Panc1 (cell line): ENCODE measurements at places on chromosomes 7 and 10. TPM values are rescaled to one million over a fixed set of nuclear protein-coding genes. Genes with fewer than 3 reads are reported as not detected.

GRCh38 chr10:69831231-69831855 is 29.6 kb downstream of the COL13A1 start:
- H3K4me3 ChIP-seq: no peak overlapping the region
- no peak for DNase-seq
- H3K4me1 ChIP-seq: no peaks in the 10 kb centered on the region
- no peaks in the 10 kb centered on the region for H3K27me3 ChIP-seq
- H3K36me3 ChIP-seq: no peaks in the 10 kb centered on the region

GRCh38 chr7:55539380-55539779 is 32.9 kb downstream of the VOPP1 start:
- H3K27ac ChIP-seq: no peak overlapping the region
- no peak for DNase-seq
- H3K4me1 ChIP-seq: peaks cover 15% of the 10 kb centered on the region
- no peaks in the 10 kb centered on the region for H3K27me3 ChIP-seq
- no peaks in the 10 kb centered on the region for H3K36me3 ChIP-seq

The TRIL gene
- not detected for total RNA-seq

The LRRC18 gene
- total RNA-seq: not detected
